T47D (cell line): ENCODE measurements at places on chromosomes 2 and 18.

DNA sequence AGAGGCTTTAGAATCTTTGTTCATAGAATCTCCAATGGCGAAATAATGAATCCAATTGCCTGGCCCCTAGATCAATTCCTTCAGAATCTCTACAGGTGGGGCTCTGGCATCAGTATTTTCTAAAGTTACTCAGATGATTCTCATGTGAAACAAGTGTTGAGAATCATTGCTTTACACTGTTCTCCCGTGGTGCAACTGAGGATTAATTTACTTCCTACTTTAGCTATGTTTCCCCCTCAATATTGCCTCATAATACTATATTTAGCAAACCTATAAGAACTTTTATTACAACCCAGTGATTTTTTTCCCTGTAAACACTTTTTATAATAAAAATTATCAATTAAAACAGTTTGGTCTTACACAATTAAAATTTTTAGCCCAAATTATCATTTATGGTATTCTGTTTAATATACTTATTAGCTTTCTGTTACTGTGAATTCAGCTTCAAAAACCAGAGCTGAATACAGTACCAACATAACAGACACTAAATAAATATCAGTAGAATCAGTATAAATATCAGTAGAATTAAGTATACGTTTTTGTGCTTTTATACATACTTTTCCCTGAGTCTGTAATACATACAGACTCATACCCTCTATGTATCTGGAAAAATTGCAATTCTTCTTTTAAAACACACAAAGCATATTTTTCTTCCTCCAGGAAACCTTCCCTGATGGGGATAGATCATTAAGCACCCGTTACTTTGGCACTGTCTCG lies 20.8 kb downstream of the SLC38A11 start:
- DNase-seq, result no peak

DNA sequence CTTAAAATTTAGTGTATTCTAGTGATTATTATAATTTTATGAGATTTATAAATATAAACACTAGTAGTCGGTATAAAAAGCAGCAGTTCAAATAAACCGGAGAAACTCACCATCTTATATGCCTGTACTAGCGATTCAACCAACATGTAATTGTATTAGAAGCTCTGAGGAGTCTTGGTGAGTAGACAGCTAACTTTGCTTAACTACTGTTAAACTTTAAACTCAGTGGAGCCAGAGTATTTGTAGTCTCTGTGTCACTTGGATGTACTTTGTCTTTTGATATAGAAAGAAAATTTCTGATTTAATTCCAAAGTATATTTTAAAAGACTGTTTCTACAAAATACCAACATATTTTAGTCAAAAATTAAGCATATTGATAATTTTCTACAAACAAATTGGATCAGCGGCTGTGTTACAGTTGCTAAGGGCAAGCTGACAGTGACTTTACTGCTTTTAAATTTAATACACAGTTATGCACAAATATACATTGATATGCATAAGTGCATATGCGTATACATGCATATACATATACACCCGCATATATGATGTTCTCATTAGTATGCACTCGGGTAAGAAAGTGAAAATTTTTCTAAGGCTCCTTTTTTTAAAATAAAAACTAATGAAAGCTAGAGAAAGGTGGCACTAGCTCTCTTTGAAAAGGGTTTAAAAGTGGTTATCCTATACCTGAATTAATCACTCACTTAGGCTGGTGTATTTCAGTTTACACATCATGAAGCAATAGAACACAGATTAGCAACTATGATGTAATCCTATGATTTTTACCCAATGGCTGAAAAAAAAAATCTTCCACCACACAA lies 374.5 kb downstream of the NCKAP5 start:
- no peak for DNase-seq

- DNase-seq, result no peak
These were observed 47.8 kb downstream of the TMX3 start for GRCh38 chr18:68667121-68667520.

DNA sequence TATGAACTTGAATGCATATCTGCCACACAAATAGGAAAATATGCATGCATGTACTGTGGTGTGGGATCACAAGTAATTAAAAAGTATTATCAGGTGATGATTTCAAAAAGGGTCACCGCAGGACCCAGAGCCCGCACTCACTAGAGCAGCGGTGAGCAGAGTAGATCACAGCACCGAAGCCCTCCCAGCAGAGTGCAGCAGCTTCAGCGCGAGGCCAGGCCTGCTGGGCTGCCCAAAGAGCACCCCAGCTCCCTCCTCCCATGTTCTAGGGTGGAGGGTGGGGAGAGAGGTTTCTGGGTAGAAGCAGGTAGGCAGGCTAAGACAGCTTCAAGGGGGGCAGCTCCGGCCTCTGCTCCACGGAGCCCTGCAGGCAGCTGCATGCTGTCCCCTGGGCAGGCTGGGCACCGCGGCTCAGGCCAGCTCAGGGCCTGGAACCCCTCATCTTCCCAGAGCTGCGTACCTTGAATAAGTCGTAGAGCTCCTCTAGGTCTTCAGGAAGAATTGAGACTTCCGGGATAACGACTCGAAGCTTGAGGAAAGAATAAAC lies 24.9 kb downstream of the RPL31 start:
- no peak for DNase-seq

DNA sequence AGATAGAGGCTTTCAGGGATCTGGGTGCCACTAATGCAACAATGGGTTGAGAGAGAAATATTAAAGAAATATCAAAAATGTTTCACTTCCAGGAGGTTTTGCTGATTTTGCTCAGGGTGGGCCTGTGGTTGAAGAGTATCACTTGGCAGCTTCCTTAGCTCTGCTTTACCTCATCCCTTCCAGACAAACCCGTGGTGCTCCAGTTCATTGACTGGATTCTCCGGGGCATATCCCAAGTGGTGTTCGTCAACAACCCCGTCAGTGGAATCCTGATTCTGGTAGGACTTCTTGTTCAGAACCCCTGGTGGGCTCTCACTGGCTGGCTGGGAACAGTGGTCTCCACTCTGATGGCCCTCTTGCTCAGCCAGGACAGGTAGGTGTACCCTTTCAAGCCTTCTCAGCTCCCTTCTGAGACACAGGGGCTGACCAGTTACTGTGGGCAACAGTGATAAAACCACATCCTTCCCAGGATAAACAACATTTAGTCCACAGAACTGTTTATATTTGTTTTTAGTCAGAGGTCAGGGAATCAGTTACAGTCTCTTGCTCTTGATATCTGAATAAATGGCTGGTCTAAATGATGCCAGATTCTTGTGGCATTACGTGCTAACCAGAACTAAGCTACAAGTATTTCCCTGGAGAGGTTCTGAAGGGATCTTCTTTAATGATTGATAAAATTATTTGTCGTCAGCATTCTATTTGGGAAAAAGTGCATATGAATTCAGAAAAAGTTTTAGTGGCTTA lies 7.0 kb downstream of the SLC14A1 start:
- no peak for DNase-seq

DNA sequence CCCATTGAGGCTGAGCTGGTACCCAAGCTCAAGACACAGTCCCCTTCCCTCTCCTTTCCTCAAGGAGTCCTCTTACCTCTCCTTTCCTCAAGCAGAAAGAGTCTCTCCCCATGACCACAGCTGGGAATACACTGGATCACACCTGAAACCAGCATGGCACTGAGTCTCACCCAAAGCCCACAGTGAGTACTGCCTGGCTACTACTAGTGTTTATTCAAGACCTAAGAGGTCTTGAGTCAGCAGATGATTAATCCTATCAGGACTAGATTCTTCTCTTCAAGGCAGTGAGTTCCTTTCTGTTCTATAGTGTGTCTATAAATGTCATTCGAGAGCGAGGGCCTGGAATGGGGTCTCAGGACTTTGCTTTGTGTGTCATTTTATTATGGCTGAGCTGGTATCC lies 111.4 kb downstream of the METTL4 start:
- DNase-seq, result no peak

- no peak for DNase-seq
These were observed 40.7 kb downstream of the SLC4A1AP start for GRCh38 chr2:27704342-27704876.

DNA sequence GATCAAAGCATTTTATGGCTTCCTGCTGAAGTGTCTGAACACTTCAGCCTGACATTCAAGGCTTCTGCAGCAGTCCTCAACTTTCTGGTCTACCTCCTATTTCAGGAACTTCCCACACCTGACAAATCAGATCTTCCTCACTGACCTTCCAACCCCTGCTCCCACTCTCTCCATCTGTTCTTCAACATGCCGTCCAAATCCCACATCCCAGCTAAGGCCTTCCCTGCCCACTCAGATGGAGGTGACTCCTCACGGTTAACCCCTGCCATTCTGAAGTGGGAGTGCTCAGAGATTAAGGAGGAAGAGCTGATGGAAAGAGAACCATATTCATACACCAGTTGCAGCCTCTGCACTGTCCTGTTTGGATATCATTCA lies 104.8 kb downstream of the POLR1A start:
- DNase-seq, result no peak

GRCh38 chr2:66583881-66584280 lies 149.0 kb downstream of the MEIS1 start:
- DNase-seq, result no peak

DNA sequence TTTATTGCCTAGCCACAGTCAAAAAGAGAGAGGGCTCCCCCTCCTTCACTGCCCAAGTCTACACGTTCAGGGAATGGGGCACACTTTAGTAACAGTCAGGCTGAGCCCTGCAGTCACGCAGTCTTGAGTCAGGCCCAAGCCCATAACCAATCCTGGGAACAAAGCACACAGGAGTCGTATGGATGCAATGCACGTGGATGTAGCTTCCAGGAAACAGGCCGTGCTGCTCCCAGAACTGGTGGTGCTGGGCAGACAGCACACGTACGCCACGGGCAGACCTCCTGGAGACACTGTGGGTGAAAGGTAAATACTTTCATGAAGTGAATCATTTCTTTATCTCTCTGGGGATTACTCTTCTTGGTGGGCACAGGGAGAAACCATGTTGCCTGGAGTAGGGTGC lies 30.0 kb upstream of the MBP start:
- no peak for DNase-seq

DNA sequence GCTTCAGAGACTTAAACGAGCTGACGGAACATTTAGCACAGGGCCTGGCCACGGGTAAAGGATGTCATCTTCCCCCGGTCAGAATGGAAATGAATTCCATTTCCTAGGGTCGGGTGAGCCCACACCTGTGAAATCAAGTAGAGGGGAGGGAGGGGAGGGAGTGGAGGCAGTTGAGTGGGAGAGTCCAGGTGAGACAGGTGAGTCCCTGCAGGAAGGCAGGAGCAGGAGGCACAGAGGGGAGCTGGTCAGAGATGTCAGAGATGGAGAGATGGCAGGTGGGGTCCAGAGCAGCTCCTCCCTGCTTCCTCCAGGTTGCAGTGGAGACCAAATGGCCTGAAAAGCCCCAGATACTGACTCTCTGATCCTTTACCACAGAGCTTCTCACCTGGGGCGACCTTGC lies 55.2 kb downstream of the SH3BP4 start:
- DNase-seq, result no peak

- DNase-seq, result no peak
These were observed 458.8 kb downstream of the SETBP1 start for GRCh38 chr18:45139478-45139877.

DNA sequence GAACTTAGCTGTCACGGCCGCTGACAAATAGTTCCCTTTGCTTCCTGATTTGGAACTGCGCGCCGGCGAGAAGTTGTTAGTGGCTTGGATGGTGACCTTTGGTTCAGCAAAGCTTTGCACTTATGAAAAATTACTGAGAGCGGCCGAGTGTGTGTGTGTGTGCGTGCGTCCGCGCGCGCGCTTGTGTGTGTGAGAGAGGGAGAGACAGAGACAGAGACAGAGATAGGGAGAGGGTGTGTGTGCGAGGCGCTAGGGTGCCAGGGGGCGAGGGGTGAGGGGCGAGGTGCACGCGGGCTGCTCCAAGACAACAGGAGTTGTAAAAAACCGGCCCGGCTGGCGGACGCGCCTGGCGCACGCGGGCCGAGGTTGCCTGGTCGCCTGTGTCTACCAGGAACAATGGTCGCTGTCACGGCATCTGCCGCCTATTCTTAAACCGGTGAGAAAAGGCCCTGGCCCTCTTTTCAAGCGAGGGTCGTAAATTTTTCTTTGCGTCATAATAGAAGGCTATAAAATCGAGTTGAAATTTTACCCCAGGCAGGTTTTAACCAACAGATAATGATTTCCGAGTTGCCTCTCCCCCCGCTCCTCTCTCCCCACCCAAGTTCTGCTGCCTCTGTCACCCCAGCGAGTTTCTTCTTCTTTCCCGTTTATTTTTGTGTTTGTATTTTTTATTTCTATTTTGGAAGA lies 535 bp downstream of the HOXD3 start:
- no peak for DNase-seq

DNA sequence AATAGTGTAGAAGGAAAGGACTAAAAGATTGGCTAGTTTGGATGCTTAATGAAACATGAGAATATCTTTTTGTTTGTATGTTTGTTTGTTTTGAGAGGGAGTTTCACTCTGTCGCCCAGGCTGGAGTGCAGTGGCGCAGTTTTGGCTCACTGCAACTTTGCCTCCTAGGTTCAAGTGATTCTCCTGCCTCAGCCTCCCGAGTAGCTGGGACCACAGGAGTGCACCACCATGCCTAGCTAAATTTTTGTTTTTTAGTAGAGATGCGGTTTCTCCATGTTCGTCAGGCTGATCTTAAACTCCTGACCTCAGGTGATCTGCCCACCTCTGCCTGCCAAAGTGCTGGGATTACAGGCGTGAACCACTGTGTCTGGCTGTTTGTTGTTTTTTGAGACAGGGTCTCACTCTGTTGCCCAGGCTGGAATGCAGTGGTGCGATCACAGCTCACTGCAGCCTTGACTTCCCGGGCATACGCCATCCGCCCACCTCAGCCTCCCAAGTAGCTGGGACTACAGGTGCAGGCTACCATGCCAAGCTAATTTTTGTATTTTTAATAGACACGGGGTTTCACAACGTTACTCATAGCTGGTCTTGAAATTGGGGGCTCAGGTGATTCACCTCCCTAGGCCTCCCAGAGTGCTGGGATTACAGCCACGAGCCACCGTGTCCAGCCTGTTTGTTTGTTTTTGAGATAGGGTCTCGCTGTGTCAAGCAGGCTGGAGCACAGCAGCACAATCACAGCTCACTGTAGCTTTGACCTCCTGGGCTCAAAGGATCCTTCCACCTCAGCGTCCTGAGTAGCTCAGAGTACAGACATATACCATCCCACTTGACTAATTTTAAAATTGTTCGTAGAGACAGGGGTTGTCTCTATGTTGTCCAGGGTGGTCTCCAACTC lies 209.2 kb downstream of the MYCN start:
- DNase-seq, result no peak

GRCh38 chr18:49744376-49745008 lies 68.8 kb downstream of the ACAA2 start:
- DNase-seq, result no peak

DNA sequence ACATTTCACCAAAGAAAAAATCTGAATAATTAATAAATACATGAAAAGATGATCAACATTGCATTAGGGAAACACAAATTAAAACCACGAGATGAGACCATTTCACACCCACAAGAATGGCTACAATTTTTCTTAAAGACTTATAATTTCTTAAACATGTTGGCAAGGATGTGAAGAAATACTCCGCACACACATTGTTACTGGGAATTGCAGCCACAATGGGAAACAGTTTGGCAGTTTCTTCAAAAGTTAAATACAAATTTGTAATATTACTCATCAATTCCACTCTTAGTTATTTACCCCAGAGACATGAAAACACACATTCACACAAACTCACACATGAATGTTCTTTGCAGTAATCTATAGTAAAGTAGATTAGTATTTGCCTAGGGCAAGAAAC lies 363.3 kb upstream of the SMIM21 start:
- DNase-seq, result no peak

GRCh38 chr2:21310493-21310892 lies 186.7 kb downstream of the TDRD15 start:
- DNase-seq, result no peak
